Activated naive CD8-positive, alpha-beta T cell treated with anti-CD3 and anti-CD28 coated beads, Interleukin-2, amount 50 U/mL, for 24 hours (primary cell): ENCODE measurements at places on chromosomes 3 and 15.

- no peak overlapping the region for H3K27ac ChIP-seq
- no peaks in the 10 kb centered on the region for H3K36me3 ChIP-seq
- H3K27me3 ChIP-seq, result peaks cover 5% of the 10 kb centered on the region
- peaks cover 1% of the 10 kb centered on the region for H3K4me1 ChIP-seq
Measured at GRCh38 chr3:56424336-56424735, 43.9 kb downstream of the ERC2 start.

DNA sequence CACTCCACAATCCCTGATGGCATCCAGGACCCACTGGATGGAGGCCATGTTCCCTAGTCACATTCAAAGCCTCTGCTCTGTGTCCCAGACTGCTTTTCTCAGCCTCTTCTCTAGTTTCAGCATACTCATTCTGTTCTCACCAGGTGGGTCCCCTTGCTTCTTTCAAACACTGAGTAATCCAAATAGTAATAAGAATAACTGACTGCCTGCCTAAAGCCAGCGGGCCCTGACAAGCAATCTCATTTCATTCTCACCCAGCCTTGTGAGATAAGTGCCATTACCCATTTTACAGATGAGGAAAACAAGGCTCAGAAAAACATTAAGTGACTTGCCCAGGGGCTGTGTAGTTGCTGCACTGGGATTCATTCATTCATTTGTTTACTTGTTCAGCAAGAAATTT is 25.4 kb downstream of the MAPKAPK3 start:
- DNase-seq, result no peak
- H3K27me3 ChIP-seq, result no peaks in the 10 kb centered on the region
- peaks cover 23% of the 10 kb centered on the region for H3K4me1 ChIP-seq
- H3K27ac ChIP-seq, result peak overlapping the region; percentile 12
- no peak overlapping the region for H3K4me3 ChIP-seq
- peaks cover 33% of the 10 kb centered on the region for H3K36me3 ChIP-seq

DNA sequence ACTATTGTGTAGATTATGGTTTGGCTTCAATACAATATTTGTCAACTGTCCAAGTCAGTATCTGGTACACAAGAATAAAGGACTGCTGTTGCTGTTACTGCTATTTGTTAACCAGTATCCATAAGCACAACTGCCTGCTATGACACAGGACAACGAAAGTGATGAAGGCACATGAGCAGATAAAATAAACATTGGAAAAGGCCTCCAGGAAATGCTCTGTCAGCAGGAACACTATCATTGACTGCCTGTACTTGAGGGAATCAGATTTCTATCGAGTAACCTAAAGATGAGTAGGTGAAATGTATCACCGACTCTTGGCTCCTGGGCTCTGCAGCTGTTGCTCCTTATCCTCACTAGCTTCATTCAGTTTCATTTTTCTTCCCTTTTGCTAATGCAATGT is 56.5 kb downstream of the FMN1 start:
- H3K27ac ChIP-seq, result no peak overlapping the region
- H3K27me3 ChIP-seq, result no peaks in the 10 kb centered on the region
- no peak overlapping the region for H3K4me3 ChIP-seq
- no peaks in the 10 kb centered on the region for H3K4me1 ChIP-seq
- DNase-seq, result no peak

DNA sequence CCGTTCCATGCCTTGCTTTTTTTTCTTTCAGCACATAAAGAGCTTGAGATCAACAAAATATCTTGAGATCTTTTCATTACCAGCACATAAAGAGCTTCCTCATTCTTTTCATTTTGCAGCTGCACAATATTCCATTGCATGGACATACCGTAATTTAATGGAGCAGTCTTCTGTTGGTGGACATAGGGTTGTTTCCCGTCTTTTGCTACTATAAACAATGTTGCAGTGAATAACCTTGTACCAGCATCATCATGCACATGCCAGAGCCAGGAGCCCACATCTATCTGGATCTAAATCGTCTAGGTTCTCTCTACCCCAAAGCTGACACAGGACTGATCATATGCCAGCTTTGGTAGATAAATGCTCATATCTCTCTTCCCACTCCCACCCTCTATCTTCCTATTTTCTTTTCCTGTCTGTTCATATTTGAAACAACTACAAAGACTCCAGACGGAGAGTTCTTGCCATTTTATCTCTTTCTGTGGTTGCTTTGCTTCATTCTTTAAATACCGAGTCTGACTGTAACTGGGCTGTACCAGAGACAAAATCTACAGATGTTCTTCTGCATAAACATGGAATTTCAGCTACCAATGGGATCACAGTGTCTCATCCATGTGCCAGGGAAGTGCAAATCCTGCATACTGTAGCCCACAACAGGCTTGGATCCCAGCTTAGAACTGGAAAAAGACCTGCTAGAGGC is 47.1 kb upstream of the AKAP13 start:
- H3K4me1 ChIP-seq, result peaks cover 48% of the 10 kb centered on the region
- H3K27me3 ChIP-seq, result no peaks in the 10 kb centered on the region
- H3K4me3 ChIP-seq, result no peak overlapping the region
- no peak for DNase-seq

- H3K27ac ChIP-seq, result peak overlapping the region; percentile 93
- no peak for DNase-seq
- no peak overlapping the region for H3K4me3 ChIP-seq
- peaks cover 5% of the 10 kb centered on the region for H3K36me3 ChIP-seq
- H3K4me1 ChIP-seq, result peaks cover 89% of the 10 kb centered on the region
Measured at GRCh38 chr15:67119238-67119846, 53.9 kb downstream of the SMAD3 start.

- no peak overlapping the region for H3K4me3 ChIP-seq
- no peaks in the 10 kb centered on the region for H3K36me3 ChIP-seq
- H3K27me3 ChIP-seq, result no peaks in the 10 kb centered on the region
- H3K27ac ChIP-seq, result no peak overlapping the region
Measured at GRCh38 chr15:63889831-63890230, 56.1 kb upstream of the HERC1 start.

- no peak for DNase-seq
- H3K27me3 ChIP-seq, result peaks cover 2% of the 10 kb centered on the region
- H3K36me3 ChIP-seq, result no peaks in the 10 kb centered on the region
- no peaks in the 10 kb centered on the region for H3K4me1 ChIP-seq
Measured at GRCh38 chr15:83665480-83665879, 11.6 kb downstream of the ADAMTSL3 start.
